ENCODE measurements at places on chromosomes 6 and 20.

- no peak for DNase-seq
These were observed 30.6 kb downstream of the SNAP25 start for GRCh38 chr20:10249048-10249770.

DNA sequence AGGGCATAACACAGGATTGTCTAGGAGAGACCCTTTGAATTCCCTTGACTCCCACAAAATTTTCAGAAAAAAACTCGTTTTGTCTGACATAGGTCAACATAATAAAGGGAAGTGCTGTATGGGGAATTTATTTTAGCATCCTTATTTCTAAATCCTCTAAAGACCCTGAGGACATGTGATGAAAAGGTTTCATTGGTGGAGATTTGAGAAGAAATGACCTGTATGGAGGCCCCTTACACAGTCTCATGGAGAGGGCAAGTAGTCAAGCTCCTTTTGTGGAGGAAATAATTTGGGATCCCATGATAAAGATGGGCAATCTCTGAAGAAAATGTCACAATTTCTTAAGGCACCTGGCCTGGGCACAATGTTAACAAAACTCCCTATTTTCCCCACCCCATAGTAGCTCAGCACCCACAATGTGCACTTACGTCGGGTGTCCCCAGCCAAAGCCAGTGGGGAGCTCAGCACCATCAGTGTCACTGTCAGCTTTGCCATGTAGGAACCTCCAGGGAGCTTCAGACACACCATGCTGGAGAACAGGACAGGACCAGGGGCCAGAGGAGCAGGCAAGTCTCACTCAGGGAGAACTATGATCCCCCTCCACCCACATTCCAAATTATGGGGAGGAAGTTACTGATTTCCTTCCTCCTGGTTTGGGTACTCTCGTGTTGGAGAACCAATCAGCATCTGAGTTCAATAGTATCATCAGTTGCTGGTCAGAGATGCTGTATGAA lies at the start of gene HLA-DRB5:
Gene HLA-DRB5, minus strand, starts transcription at position 591 of the 734 bp plus-strand sequence. Its CDS starts 63 bp downstream, at position 528.
- no peak for DNase-seq

GRCh38 chr6:170266061-170266825 lies 24.6 kb downstream of the DLL1 start:
- no peak for DNase-seq

- DNase-seq, result no peak
These were observed 190.3 kb downstream of the ZDHHC14 start for GRCh38 chr6:157571269-157571668.

DNA sequence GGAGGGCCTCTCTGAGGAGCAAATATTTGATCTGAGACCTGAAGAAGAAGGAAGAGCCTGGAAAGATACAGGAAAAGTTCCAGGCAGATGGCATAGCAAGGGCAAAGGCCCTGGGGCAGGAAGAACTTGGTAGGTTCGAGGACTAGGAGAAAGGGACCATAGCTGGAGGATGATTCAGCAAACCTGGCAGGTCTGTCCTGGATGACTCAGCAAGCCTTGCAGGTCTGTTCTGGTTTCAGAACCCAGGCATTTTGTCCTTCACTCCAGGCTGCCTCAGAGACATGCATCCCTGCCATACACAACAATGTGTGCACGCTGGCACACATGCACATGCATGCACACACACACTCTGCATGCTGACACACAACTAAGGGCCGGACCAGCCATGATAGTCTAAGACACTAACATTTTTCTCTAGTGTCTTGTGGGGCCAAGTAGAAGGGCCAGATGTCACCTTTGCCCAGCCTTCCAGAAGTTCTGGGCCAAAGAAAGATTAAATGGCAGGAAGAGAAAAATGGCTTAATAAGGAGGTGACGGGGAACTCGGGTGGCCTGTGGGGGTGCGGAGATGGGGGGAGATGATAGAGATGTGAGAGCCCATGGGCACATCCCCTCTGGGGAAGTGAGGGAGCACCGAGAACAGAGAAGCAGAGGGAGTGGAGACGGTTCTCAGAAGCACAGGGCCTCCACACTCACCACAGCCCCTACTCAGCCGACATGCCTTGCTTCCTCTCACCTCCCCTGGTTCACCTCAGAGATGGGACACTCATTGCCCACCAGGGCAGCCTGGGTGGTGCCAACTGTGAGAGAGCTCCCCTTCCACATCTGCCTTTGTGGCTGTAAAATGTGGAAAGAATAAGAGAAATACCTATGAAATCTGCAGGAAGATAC lies 15.4 kb upstream of the TRIB3 start:
- no peak for DNase-seq

DNA sequence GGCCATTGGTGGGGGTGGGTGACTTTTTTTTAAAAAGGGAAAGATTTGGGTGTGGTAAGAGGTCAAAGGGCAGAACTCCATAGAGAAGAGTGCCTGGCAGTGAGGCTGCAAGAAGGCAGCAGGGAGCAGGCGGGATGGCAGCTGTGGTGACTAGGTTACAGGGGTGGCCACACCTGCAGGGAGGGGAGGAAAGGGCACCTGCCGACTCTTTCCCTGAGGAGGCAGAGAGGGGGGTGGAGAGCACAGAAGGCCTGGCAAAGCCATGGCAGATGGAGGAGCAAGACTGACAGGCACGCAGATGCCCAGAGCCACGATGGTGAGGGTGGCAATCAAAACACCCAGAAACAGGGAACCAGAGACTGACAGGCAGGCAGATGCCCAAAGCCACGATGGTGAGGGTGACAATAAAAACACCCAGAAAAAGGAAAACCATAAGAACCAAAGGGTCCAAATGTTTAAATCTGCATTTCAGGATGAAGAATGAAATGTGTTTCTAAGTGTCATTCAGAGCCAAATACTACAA lies 19.3 kb downstream of the CST7 start:
- no peak for DNase-seq

DNA sequence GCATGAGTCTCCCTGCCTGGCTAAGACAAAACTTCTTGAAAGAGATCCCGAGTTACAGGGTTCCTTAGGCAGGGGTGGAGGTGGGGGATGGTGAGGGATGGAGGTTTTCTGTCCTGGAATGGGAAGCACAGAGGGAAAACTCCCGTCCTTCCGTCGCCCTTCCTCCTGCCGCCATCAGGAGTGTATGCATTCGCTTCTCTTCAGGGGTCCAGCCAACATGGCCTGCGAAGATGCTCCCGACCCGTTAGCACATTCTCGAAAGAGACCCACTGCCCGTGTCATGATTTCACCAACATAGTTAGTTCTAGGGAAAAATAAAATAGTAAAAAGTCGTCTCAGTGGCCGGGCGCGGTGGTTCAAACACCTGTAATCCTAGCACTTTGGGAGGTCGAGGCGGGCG lies 37.1 kb downstream of the KIF25 start:
- DNase-seq, result no peak

DNA sequence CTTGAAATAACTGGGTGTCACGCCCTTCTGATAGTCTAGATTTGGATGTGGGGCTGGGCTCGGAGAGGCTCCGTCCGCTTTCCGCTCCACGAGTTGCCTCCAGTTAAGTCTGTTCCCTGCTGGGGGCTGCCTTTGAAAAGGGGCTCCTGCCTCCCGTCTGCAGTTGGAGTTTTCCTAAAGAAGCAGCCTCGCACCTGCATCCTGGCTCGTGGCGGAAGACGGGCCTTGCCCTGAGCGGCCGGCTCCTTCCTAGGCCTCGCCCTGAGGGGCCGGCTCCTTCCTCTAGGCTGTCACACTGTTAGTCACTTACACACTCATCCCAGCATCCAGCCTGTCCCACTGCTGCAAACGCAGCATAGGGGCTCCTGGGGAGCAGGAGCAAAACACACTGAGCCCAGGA lies 74.4 kb downstream of the SMOC2 start:
- no peak for DNase-seq

Measured in NCI-H187 (cell line).